T47D (cell line): ENCODE measurements at places on chromosomes 7 and 10.

DNA sequence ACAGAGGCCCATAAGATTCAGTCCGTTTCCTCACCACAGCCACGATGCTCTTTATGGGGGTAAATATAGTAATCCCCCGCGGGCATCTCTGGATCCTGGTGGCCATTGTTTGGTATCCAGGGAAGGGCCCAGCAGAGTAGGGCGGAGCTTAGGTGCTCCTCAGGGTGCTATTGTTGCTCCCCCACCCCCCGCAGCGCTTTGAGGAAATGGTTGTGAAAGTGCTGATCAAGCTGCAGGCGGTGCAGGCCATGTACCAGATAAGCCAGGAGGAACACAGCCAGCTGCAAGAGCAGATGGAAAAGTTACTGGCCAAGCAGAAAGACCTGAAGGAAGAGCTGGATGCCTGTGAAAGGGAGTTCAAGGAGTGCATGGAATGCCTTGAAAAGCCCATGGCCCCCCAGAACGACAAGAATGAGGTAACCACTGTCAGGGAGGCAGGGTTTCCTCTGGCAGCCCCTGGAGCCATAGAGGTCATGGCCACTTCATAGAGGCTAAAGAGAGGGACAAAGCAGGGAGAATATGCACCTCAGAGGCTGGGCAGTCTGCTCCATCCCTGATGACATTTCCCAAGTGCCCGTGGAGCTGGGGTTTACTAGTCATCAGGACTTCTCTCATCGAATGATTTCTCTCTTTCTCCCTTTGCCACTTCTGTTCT lies 17.6 kb upstream of the FLNC start:
- DNase-seq = no peak

GRCh38 chr7:82419200-82419599 lies 24.4 kb downstream of the CACNA2D1 start:
- no peak for DNase-seq

DNA sequence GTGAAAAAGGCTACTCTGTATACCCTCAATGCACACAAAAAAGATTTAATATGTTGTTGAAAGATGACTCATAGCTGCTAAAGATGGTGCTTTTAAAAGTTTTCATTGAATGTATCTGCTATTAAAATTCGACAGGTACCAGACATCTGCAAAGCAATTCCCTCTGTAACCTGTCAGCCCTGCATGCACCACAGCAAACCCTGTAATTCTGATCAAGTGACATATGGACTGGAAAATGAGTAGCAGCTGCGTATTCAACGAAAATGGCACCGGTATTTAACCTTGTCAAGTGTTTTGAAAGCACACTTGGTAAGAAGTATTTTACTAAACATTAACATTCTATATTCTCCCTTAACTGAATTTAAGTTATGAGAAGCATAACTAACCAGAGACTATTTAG lies 58.2 kb upstream of the PTPRN2 start:
- DNase-seq = no peak

- DNase-seq = no peak
These were observed 312.3 kb upstream of the ZNF32 start for GRCh38 chr10:43960981-43961380.

- DNase-seq = no peak
These were observed 587.5 kb upstream of the MGMT start for GRCh38 chr10:128879441-128880140.

- DNase-seq = no peak
These were observed 159.4 kb downstream of the GRID1 start for GRCh38 chr10:86207226-86207625.

- DNase-seq = no peak
These were observed 138.6 kb upstream of the GRB10 start for GRCh38 chr7:50921114-50921813.

- no peak for DNase-seq
These were observed 124.1 kb downstream of the CAMK1D start for GRCh38 chr10:12473491-12473890.

GRCh38 chr7:110386913-110387312 lies 704.0 kb upstream of the LRRN3 start:
- DNase-seq = peak; percentile 73

DNA sequence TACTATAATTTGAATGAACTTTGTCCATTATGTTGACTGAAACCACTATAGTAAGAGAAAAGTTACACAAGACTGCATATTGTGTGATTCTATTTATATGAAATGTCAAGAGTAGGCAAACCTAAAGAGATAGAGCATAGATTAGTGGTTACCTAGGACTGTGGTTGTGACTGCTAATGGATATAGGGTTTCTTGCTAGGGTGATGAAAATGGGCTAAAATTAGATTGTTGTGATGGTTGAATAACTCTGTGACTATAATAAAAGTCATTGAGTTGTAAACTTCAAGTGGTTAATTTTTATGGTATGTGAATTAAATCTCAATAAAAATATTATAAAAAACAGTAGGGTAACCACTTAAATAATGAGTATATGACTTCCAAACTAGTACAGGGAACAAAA lies 142.9 kb upstream of the AHR start:
- DNase-seq = no peak

DNA sequence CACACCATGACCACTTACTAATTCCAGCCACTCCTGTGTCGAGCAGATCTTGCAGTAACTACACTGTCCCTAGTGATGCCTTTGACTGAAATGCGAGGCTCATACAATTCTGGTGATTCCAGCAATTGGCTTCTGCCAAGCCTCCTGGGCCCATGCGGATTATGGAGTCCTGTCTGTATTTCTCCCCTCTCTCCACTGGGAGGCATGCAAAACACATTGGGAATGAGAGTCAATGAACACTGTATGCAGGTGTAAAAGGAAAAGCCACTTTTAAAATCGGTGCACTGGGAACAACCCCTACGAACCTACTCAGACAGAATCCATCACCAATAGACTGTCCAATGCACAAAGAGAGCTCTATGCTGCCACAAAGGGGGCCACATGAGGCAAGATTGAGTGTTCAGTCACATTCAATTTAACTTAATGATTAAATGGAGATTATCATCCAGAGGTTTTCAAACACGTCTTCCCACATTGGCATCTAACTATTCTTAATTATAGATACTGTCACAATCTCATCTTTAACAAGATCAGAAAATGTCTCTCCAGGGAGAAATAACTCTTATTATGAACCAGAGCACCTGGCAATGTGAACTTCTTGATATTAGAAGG lies 550.6 kb downstream of the GLRX3 start:
- peak; percentile 17 for DNase-seq

DNA sequence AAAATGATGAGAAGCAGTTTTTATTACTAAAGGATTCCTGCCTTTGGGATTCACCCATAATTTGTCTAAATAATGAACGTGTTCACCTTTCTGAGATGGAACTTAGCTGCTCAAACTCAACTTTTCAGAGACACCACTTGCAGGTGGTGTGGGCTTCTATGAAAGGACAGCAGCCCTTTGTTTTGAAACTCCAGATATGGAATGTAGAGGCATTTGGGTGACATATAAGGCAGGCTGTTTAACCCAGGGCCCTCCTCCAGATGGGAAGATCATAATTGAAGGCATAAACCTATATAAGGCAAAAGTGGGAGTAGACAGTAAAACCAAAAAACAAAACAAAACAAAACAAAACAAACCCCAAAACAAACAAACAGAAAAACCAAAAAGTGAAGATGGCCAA lies 11.9 kb upstream of the HUS1 start:
- DNase-seq = no peak

DNA sequence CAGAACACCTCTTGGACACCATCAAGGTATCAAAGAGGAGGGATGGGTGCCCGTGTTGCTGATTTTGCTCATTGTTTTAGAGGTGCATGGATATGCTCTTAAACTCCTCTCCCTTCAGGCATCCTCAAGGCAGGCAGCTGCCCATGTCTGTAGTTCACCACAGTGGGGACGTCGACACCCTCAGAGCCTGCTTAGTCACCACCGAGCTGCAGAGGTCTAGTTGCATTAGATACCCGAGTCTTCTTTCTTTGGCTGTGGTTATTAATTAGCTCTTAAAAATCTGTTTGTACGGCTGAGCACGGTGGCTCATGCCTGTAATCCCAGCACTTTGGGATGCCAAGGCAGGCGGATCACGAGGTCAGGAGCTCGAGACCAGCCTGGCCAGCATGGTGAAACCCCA lies 24.7 kb upstream of the TSPAN13 start:
- DNase-seq = no peak
